ENCODE measurements at places on chromosomes 7 and 10.

GRCh38 chr10:78570633-78571235 lies 498.0 kb upstream of the ZMIZ1 start:
- DNase-seq: no peak

DNA sequence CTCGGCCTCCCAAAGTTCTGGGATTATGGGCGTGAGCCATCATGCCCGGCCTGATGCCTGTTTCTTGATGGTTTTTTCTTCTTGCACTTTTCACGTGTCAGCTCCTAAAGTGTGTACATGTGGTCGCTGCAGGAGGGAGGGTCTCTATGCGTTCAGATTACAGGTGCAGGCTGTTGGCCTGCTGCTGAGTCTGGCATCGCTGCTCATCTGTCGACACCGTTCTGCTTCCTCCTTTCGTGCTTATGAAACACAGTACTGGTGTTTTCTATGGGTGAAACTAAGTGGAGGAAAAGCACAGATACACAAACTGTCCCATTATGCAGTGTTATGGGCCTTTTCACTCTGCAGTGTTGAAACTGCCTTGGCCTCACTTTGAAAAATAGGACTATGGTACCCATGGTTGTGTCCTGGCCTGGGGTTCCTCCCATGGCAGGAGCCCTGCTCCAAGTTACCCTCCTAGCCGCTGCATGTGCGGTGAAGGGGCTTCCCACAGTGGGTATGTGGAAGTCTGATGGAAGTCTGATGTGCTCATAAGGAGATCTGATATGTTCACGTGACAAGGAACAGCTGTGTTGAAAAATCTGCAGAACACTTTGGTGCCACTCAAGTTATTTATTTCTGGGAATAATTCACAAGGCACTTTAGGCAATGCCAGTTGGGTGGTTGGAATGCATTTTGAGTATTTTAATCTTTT lies 23.5 kb downstream of the OGDH start:
- DNase-seq: no peak

DNA sequence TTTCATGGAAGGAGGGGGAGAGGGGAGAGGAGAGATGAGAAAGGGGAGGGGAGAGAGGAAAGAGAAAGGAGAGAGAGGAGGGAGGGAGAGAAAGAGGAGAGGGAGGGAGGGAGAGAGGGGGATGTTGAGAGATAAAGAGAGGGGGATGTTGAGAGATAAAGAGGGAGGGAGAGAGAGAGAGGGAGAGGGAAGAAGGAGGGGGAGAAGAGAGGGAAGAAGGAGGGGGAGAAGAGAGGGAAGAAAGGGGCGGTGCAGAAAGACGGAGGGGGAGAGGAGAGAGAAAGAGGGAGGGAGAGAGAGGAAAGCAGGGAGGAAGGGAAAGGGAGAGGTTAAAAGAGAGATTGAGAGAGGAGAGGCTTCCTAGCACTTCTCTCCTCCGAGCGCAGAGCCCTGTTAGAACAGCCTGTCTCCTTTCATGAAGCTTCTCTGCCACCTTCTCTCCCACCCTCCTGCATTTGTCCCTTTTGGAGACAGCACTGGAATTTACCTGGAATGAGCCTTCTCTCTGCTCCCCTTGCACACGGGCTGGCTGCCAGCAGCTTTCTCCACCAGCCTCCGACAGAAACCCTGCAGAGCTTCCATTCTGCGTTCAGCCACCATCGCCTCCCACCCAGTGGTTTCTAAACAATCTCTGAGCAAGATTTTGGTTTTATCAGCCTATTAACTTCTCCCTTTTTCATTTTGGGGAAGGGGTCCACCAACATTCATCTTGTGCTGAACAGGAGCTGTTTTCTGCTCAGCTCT lies 74.0 kb upstream of the CARD11 start:
- no peak for DNase-seq

- no peak for DNase-seq
Measured at GRCh38 chr10:87760195-87760905, 57.7 kb downstream of the ATAD1 start.

DNA sequence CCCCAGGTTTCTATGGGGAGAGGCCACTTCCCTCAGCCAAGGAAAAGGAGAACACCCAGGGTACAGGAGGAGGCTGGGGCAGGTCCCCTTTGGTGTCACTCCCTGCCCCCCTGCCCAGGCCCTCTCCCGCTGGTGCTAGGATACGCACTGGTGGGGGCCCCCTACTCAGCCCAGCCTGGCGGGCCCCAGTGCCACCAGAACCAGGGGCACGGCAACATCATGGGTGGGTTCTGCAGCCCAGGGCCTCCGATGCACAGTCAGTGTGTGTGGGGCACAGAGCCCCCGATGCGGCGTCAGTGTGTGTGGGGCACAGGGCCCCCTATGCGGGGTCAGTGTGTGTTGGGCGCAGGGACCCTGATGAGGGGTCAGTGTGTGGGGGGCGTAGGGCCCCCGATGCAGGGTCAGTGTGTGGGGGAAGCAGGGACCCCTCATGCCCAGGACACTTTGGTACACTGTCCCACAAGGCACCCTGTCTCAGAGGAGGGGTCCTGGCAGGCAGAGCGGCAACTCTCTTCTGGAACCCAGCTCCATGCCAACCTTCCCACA lies 23.1 kb upstream of the ZNF735 start:
- no peak for DNase-seq

DNA sequence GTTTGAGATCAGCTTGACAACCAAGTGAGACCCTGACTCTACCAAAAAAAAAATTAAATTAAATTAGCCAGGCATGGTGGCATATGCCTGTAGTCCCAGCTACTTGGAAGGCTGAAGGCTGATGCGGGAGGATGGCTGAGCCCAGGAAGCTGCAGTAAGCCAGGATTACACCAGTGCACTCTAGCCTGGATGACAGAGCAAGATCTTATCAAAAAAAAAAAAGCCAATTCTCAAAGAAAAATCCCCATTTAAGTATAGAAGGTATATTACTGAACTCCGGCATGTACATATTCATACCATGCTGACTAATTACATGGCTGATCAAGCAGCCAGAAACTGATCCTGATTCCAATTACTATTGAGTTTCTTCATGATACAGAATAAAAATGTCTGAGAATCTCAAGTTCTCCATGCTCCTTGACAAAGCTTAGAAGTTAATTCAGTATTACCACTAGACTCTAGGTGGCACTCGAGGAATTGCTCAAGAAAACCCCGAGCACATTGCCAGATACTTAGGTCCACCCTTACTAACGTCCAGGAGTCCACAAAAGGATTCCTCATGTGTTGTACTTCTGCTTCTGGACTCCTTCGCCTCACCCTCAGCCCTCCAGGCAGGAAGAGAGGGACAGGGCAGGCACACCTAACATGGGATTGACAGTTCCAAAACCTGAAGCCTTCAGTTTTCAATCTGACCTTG lies 148.9 kb downstream of the PARD3 start:
- DNase-seq: peak; percentile 60

DNA sequence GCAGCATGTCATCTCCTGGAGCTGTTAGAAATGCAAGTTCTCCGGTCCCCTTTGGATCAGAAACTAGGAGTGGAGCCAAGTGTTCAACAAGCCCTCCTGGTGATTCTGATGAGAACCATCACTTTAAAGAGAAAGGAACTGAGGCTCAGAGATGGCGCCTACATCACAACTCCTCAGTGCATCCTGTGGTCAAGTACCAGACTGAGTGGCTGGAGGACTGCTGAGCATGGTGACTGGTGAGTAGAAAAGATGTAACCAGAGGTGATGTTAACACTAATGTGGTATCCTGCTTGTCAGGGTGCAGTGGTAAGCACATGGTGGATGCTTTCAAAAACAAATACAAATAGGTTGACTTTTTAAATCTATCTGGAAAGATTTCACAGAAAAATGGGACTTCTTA lies 3.5 kb upstream of the OIT3 start:
- DNase-seq: no peak

DNA sequence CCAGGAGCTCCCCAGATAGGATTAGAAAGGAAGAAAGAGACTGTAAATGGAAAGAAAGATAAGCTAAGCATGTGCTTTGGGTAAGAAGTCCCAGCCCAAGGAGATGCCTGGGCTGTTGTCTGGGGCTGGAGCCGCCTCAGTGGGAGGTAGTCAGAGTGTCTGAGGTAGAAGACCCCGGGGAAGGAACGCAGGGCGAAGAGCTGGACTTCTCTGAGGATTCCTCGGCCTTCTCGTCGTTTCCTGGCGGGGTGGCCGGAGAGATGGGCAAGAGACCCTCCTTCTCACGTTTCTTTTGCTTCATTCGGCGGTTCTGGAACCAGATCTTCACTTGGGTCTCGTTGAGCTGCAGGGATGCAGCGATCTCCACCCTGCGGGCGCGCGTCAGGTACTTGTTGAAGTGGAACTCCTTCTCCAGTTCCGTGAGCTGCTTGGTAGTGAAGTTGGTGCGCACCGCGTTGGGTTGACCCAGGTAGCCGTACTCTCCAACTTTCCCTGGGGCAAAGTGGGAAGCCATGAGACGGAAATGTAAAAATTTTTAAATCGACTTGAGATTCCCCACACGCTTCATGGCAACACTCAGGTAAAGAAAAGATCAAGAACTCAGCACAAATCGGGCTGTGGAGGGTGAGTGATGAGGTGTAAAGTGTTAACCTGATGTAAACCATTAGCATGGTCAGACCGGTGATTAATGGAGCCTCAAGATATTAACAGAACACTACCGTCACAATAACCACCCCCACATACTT lies 1.3 kb downstream of the HOXA1 start:
- DNase-seq: no peak

DNA sequence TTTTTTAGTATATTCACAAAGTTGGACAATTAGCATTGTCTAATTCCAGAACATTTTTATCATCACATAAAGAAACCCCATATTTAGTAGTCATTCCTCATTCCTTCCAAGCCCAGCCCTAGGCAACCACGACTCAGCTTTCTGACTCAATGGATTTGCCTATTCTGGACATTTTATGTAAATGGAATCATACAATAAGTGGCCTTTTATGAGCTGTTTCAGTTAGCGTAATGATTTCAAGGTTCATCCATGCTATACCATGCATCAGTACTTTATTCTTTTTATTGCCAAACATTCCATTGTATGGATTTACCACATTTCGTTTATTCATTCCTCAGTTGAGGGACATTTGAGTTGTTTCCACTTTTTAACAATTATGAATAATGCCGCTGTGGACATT lies 249.2 kb downstream of the DYNC1I1 start:
- no peak for DNase-seq

DNA sequence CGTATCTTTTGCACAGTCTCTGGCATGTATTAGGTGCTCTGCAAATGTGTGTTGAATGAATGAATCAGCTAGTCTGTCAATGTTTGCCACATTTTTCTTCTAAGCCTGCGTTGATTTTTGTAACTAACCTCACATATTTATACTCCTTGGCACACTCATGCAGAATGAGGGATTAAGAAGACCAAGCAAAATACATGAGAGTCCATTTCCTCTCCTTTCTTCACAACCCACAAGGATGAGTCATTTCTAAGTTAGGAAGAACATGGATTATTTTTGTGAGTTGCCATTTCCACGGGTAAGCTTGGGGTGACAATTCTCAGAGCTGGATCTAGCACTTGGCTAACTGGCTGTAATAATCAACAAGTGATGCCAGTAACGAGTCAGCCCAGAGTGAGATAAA lies 158.8 kb downstream of the TWIST1 start:
- DNase-seq: no peak

DNA sequence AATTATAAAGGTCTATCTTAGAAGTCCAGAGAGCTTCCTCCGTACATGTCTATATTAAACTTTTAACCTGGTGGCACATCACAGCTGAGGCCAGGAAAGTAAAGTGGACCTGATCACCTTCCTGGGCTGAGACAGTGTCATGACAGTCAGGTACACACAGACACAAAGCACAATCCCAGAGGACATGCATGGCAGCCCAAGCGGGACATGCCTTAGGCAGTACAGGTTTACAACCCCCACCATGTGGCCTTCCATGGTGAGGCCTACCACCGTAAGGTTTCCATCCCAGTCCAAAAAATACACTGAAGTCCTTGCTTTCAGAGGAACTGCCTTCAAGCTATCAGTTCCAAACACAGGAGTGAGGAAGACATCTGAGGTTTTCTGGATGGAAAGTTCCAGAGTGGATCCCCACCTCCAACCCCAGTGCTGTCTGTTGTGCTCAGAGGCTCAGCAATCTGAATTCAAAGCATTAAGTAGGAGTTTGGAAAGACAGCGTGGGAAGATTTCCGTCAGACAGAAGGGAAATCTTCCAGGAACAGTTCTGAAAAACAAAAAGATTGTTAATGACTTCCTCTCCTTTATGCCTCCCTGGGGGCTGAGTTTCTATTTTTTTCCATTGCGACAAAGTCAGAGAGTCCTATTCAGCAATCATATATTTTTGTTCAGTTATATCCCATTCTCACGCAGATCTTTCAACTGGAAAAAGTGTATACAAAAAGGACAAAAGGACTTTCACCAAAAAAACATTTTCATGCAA lies 20.1 kb downstream of the IFIT3 start:
- no peak for DNase-seq

- DNase-seq: no peak
Measured at GRCh38 chr10:125086691-125087090, 73.7 kb downstream of the CTBP2 start.

DNA sequence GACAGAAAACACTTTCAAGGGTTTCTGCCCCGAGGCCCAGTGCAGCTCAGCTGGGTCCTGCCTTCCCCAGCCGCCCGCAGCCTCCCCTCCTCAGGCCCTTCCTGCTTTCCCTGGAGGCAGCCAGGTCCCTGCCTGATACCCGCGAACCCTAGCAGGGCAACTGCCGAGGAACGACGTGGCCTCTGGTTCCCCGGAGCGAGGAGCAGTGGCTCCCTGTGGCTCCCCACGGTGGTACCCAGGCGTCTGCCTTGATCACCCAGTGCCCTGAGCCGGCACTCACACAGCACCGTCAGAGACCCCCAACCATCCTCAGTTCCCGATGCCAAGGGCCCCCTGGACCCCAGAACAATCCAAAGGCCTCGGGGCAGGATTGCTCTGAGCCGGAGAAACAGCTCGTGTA lies 58.3 kb downstream of the CFAP46 start:
- no peak for DNase-seq

DNA sequence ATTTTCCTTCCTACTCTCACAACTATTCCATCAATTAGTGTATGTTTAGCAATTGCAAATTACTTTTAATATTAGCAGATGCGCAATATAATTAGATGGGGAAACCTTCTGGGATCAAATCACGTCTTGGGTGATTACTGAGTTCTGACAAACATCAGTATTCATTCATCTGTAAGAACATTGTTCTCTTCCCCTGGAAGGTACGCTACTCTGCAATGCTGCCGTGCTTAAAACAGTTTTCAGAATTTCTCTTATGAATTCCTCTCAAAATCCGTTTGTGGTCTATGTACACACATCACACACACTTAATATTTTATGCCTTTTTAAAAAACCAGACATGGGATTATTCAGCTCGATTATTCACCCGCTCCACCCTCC lies 237.5 kb upstream of the NEBL start:
- DNase-seq: no peak
